ENCODE measurements at places on chromosomes 1 and 21.
A peak's percentile ranks its signal among the peaks of the same experiment; 100 is the strongest.

GRCh38 chr1:32612189-32612881 lies 38.0 kb downstream of the ZBTB8OS start:
- peak; percentile 77 for DNase-seq

DNA sequence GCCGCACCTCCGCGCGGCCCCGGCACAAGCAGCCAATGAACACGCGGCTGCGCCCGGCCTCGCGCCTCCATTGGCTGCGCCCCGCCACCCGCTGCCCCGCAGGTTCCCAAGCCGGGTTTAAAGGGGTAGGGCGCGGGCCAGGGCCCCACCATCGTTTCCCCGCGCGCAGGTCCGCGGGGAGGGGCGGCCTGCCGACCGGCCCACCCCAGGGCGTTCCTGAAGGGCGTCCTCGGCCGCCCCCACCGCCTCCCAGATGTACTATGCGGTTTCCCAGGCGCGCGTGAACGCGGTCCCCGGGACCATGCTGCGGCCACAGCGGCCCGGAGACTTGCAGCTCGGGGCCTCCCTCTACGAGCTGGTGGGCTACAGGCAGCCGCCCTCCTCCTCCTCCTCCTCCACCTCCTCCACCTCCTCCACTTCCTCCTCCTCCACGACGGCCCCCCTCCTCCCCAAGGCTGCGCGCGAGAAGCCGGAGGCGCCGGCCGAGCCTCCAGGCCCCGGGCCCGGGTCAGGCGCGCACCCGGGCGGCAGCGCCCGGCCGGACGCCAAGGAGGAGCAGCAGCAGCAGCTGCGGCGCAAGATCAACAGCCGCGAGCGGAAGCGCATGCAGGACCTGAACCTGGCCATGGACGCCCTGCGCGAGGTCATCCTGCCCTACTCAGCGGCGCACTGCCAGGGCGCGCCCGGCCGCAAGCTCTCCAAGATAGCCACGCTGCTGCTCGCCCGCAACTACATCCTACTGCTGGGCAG lies at the start of gene OLIG1:
Gene OLIG1 (plus strand): TSS at position 148 of the 750 bp plus-strand sequence. CDS start 106 bp downstream, at position 254.
- DNase-seq: peak; percentile 71

DNA sequence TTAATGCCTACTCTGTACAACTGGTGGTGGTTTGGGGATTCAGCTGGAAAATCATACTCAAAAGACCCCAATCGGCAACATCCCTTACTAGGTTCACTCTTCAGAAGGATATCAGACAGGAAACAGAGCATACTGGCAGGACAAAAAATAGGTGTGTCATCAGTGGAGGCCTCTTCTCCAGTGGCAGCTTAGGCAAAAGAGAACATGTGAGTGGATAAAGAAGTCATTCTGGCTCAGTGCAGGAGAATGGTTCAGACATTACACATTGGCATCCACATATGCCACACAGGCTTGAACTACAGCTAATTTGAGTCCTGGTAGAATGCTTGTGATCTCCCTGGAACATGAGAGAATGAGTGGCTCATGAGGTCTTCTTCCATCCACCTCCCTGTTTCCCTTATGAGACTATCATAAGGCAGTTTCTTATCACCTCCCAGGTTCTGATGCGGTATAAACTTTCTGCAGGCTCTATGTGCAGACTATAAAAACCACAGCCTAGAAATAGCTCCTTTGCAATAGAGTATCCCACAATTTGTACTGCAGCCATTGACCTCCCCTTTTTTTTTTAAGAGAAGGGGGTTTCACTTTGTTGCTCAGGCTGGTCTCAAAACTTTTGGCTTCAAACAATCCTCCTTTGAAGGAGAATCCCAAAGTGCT lies 24.7 kb downstream of the VAMP4 start:
- no peak for DNase-seq

- no peak for DNase-seq
These were observed 220.1 kb upstream of the SAMSN1 start for GRCh38 chr21:14766241-14766640.

DNA sequence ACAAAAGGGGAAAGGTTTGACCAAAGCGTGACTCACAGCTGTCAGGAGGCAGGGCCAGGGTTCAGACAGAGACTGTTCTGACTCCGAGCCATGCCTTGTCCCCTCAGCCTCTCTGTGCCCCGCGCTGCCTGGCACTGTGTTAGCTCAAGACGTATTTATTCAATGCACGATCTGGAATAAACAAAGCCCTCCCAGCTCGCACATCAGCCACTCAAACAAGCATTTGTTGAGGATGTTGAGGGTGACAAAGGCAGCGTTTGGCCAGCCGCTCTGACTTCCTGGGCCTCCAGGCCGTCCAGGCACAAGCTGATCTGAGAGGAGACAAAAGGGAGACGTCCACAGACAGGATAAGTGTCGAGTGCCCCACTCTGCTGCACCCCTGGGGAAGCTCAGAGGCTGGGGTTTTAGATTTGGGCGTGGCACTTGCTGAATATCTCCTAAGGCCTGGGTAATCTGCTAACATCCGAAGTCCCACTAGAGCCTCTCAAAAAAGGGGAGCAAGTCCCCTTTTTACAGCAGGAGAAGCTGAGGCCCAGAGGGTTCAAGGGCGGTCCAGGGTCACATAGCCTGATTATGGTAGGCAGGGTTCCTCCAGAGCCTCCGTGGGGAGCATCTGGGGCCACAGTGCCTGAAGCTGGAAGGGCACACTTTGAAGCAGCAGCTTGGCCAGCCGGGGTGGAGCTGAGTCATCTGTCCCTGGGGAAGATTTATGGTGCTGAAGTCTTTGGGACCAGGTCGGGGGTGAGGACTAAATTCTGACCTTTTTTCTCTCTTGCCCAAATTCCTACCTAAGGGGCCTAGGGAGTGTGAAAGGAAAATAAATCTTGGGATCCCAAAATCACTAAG lies 95.9 kb downstream of the SPSB1 start:
- no peak for DNase-seq

DNA sequence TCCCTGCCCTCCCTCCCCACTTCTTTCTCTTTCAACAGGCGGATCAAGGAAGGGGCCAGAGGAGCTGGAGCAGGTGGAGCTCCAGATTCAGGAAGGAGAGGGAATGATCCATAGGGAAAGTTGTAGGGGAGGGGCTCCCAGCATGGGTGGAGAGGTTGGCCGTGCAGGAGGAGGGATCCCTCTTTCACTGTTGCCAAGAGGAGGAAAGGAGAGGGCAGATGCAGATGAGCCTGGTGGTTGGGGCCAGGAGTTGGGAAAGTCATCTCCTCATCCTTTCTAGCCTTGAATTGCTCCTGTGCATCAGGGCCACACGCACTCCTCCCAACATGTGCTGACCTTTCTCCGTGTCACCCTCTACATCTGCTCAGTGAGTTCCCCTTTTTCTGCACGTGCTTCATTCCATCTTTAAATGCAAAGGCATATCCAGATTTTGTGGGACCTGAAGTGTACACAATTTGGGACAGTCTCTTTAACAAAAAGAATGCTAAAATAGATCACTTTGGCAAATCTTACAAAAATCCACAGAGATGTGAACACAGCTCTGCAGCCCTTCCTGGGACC lies 32.4 kb downstream of the ZBTB18 start:
- DNase-seq: no peak

DNA sequence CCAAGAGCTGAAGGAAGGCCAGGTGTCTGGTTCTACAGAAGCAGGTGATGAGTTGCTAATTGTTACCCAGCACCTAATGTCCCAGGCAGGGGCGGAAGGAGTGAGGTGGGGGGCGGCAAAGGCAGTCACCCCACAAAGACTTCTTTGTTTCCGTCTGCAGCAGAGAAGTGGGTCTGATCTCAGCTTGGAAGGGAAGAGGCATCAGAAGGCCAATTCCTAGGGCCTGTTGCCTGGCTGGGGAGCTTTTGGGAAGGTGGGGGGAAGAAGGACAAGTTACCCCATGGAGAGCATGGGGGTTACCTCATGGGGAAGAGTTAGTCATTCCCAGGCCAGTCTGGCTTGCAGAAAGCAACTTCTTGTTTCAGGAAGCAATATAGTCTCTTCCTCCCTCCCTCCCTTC lies 10.9 kb downstream of the IGSF21 start:
- no peak for DNase-seq

DNA sequence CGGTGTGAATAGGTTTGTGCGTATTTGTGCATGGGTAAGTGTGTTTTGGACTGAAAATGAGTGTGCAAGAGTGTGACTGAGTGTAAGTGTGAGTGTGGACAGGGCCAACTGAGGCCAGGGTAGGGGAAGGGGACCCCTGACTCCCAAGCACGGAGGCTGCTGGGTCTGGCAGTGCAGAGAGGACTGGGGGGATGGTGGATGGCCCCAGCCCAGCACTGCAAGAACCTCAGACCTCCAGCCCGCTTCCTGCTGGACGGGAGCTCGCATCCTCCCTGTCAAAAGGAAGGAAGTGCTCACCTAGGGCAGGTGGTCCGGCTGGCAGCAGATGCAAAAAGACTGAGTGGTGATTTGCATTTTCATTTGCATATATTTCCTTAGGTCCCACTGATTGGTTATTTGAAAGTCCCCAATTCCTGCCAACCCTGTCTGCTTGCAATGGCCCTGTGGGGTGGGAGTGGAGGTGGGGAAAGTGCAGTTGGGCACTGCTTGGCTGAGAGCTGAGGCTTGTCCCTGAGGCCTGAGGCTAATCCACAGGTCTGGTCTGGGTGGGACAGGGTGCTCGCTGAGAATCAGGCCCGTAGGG lies 42.8 kb upstream of the CASZ1 start:
- DNase-seq: no peak

DNA sequence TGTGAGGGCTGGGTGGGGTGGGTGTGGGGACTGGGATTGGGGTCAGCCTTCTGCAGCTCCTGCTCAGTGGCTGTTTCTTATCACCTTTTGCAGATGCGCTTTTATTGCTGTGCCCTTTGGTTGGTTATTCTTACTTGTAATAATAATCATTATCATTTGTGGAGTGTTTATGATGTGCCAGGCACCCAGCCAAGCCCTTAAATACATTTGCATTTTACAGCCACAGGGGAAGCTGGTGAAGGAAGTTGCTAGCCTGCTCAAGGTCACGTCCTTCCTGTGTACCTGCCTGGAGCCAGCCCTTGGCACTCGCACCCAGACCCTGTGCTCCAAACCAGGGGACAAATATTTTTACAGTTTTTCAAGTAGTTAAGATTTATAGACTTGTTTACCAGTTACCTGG lies 144.0 kb downstream of the PGBD5 start:
- DNase-seq: no peak

- no peak for DNase-seq
These were observed 263.5 kb downstream of the SETD4 start for GRCh38 chr21:35796844-35797243.
